ENCODE measurements at places on chromosomes 6 and 20.

GRCh38 chr20:8527998-8528723 is 396.1 kb downstream of the PLCB1 start:
- no peaks in the 10 kb centered on the region for H3K36me3 ChIP-seq
- no peak for DNase-seq
- no peak overlapping the region for H3K27ac ChIP-seq
- no peaks in the 10 kb centered on the region for H3K27me3 ChIP-seq
- no peak overlapping the region for H3K4me3 ChIP-seq

DNA sequence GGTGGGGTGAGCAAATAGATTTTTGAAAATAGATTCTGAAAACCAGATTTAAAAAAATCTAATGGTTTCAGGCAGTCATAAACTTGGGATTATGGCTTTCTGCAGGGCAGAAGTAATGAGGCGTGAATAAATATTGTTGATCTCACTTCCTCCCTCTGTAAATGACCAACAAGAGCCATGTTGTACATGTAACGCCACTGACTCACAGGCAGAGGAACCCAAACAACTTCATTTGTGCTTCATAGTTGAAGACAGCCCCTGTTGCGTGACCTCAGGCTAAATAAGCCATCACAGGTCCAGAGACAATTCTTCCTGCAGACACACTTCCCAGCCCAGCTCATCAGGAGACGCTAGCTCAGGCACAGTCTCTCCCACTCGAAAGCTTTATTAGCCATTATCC is 59.1 kb upstream of the F13A1 start:
- H3K4me3 ChIP-seq = no peak overlapping the region
- H3K27me3 ChIP-seq = peaks cover 3% of the 10 kb centered on the region
- no peak overlapping the region for H3K27ac ChIP-seq
- DNase-seq = no peak

- no peaks in the 10 kb centered on the region for H3K36me3 ChIP-seq
- no peaks in the 10 kb centered on the region for H3K27me3 ChIP-seq
Measured at GRCh38 chr6:118186672-118187567, 279.9 kb downstream of the SLC35F1 start.

- H3K4me1 ChIP-seq = peaks cover 14% of the 10 kb centered on the region
- H3K27ac ChIP-seq = no peak overlapping the region
- H3K36me3 ChIP-seq = no peaks in the 10 kb centered on the region
- no peaks in the 10 kb centered on the region for H3K27me3 ChIP-seq
- no peak for DNase-seq
Measured at GRCh38 chr6:149052350-149053106, 265.0 kb upstream of the TAB2 start.

DNA sequence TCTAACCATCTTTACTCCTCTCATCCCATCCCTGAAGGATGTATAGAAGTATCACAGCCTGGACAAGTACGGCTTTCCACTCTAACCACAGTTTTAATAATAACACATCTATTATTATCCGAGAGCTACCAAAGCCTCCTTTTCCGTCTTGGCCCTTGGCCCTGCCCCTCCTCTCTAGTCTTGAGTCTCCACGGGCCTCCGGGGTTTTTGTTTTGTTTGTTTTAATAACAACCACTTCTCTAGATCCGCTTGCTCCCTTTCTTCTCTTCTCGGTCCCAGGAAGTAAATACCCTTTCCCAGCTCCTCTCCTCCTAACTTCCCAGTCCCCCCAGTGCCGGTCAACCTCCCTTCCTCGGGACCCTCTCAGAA is 661 bp downstream of the LCA5 start:
- peak; percentile 4 for DNase-seq
- no peaks in the 10 kb centered on the region for H3K36me3 ChIP-seq
- peaks cover 8% of the 10 kb centered on the region for H3K27me3 ChIP-seq
- no peak overlapping the region for H3K4me3 ChIP-seq
- H3K4me1 ChIP-seq = no peaks in the 10 kb centered on the region

- no peaks in the 10 kb centered on the region for H3K27me3 ChIP-seq
- no peak overlapping the region for H3K4me3 ChIP-seq
- DNase-seq = no peak
- H3K27ac ChIP-seq = no peak overlapping the region
- peaks cover 2% of the 10 kb centered on the region for H3K4me1 ChIP-seq
Measured at GRCh38 chr6:72704979-72705378, 83.1 kb downstream of the KCNQ5 start.

DNA sequence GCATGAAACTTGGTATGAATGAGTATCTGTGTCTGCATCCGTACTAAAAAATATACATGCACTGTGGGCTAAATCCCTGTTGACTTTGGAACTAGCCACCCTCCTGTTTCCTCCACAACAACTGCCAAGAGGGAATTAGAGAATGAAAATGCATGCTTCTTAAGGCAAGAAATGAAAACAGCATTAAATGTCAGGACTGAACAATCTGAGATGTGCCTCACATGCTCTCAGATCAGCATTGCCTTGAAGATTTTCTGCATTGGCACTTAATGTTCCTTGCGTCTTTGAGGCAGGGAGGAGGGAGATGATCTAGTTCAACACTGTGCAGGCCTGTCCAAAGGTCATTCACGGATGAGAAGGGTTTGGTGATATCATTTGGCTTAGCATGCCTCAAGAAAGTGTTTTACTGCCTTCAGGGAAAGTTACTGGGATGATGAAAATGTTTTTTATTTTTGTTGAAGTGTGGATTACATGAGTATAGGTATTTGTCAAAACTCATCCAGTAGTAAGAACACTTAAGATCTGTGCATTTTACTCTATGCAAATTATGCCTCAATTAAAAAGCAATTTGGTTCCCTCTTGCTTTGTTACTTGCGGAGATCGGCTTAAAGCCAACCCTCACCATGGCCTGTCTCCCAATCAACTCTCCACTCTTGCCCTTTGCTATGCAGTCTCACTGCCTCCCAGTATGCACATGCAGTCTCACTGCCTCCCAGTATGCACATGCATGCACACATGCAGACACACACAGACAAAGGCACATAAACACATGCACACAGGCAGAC is 47.5 kb upstream of the RIN2 start:
- H3K27ac ChIP-seq = no peak overlapping the region
- H3K36me3 ChIP-seq = no peaks in the 10 kb centered on the region
- no peak for DNase-seq
- H3K4me1 ChIP-seq = no peaks in the 10 kb centered on the region
- H3K27me3 ChIP-seq = peaks cover 2% of the 10 kb centered on the region
- no peak overlapping the region for H3K4me3 ChIP-seq

GRCh38 chr6:33595001-33595846 is 15.1 kb upstream of the BAK1 start:
- DNase-seq = no peak
- H3K27ac ChIP-seq = no peak overlapping the region
- H3K4me1 ChIP-seq = peaks cover 54% of the 10 kb centered on the region

DNA sequence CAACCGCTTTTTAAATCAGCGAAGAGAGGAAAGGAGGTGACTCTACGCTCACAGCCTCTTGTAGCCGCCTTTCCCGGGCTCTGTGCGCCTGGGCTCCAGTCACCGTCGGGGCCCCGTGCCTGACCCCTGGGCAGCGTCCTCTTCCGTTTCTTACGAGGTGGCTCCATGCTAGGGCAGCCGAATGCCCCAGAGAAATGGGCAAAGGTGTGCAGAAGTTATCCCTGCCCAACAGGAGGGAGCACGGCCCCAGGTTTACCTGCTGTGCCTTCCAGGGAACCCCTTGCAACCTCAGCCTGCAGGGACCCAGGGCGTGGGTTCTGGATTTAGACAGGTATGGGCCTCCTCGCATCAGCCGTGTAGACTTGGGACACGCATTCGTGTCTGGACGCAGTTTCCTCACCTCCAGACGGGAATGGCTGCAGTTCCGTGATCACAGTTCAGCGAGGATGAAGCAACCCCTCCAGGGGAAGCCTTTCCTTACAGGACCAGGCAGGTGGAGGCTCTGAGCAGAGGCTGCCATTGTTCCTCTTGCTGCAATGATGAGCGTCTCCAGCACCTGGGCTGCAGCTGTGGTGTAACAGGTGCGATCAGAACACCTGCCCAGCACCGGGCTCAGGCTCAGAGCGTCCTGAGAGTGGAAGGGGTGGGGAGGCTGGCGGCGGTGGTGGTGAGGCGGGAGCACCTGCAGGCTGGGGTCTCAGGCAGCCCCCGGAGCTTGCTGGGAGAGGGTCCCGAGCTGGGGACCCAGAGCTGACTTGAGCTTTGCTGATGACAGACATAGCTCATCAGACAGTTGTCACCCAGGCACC is 81.3 kb upstream of the BHLHE23 start:
- H3K27me3 ChIP-seq = peaks cover 31% of the 10 kb centered on the region
- no peak overlapping the region for H3K4me3 ChIP-seq
- DNase-seq = no peak
- H3K4me1 ChIP-seq = no peaks in the 10 kb centered on the region
- H3K36me3 ChIP-seq = no peaks in the 10 kb centered on the region

DNA sequence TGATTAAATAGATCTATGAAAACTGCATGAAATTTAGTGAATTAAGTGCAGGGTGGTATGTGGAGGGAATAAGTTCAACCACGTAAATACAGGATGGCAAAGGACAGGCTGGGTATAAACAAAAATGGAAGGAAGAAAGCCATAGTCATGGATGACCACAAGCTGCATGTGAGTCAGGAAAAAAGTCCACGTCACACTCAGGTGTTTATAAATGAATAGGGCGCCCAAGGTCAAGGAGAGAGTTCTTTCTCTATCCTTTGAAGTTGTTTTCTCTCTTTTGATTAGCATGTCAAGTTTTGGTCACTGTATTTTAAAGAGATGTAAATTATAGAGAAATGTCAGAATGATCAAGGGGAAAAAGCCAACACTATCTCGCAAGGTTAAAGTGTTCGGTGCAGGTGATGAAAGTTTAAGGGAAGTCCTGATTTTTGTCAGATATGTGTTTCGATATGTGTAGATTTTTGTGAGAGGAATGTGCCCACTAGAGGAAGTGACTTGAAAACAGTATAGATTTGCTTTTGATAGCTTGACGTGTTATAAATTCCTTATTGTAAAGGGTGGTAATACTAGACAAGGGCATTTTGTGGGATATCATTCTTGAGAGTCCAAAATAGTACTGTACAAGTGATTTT is 58.7 kb downstream of the MAP3K4 start:
- DNase-seq = no peak
- H3K4me1 ChIP-seq = peaks cover 6% of the 10 kb centered on the region
- H3K4me3 ChIP-seq = no peak overlapping the region
- no peak overlapping the region for H3K27ac ChIP-seq

GRCh38 chr6:19231878-19232561 is 605.1 kb upstream of the ID4 start:
- H3K4me1 ChIP-seq = no peaks in the 10 kb centered on the region
- H3K4me3 ChIP-seq = no peak overlapping the region
- no peak overlapping the region for H3K27ac ChIP-seq
- no peaks in the 10 kb centered on the region for H3K27me3 ChIP-seq
- no peak for DNase-seq

DNA sequence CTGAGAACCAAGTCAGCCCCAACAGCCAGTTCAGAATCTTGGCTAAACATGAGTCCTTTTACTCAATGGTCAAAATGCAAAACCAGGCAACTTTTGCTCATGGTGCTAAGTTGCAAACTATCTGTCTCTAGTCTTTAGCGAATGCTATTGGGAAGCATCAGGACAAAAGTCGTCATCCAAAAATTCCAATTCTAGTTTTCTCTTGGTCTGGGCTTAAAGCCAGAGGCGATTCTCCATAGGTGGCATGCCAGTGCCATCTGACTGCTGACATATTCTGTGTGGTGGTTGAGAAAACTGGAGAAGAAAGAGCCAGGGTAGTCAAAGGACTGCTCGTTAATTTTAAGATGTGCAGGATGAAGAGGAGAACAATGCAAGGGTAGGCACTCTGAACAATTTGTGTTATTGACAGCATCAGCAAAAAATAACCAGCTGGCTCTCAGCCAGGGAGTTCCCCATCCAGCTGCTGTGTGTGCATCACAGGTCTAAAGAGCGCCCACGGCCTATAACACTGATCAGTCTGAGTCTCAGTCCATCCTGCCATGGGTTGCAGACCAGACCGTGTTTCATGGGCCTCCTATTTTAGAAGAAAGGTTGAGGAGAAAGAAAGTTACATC is 313.6 kb downstream of the ALDH8A1 start:
- H3K4me3 ChIP-seq = no peak overlapping the region
- no peaks in the 10 kb centered on the region for H3K36me3 ChIP-seq
- DNase-seq = peak; percentile 52
- peaks cover 47% of the 10 kb centered on the region for H3K4me1 ChIP-seq
- H3K27me3 ChIP-seq = no peaks in the 10 kb centered on the region
- no peak overlapping the region for H3K27ac ChIP-seq

DNA sequence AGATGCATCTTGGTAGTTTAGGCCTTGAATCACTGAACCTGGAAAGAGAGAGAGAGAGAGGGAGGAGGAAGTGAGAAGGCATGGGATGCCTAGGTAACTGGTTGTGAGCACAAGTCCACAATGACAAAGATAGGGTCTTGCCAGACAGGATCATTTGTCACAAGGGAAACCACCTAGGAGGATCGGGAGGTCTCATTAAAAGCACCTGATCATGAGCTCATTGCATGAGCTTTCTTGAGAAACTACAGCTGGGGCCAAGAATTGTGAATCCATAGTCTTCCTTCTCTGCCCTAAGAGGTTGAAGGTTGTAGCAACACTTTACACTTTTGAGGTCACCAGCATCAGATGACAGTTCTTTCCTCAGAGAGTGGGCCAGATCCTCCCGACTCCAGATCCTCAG is 195.7 kb downstream of the CD83 start:
- H3K36me3 ChIP-seq = no peaks in the 10 kb centered on the region
- no peak for DNase-seq
- H3K4me3 ChIP-seq = no peak overlapping the region
- no peaks in the 10 kb centered on the region for H3K27me3 ChIP-seq

- no peak for DNase-seq
- H3K36me3 ChIP-seq = no peaks in the 10 kb centered on the region
- H3K27ac ChIP-seq = no peak overlapping the region
- no peaks in the 10 kb centered on the region for H3K4me1 ChIP-seq
Measured at GRCh38 chr6:117317261-117317660, 51.9 kb downstream of the VGLL2 start.

DNA sequence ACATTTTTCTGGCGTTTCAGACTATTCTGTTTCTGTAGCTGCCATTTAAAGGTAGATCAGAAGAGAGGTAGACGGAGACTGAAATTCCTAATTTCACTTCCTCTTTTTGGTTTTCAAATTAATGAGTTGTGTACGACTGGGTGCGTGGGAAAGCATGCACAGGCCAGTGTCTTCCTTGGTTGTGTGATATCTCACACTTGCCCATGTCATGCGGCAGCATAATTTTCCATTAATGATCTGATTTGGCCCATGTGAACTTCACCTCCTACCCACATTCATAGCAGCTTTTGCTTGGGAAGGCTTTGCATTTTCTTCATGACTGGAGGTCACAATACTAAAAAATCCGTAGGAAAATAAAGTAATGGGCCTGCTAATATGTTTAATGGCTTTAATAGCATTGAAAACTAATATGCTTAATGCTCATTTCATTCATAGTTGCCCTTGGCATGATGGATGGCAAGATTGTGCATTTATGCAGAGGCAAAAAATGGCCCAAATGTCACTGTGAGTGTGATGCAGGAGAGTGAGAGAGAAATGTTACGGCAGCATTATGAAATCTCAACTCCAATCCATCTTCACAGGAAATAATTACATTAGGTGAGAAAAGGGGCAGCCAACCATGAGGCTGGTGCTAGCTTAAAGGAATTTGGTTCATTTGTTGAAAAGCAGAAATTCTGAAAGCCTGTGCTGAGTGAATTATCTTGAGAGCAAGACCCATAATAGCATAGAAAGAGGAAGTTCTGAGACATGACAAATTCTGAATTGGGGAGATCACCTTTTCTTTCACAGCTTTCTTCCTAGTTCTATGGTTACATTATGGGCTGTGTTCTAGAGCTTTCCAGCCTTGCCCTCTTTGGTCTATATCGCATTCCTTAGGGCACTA is 69.0 kb upstream of the UST start:
- DNase-seq = no peak
- peaks cover 11% of the 10 kb centered on the region for H3K27me3 ChIP-seq
- H3K27ac ChIP-seq = no peak overlapping the region
- no peaks in the 10 kb centered on the region for H3K4me1 ChIP-seq

GRCh38 chr20:16438100-16438499 is 135.1 kb downstream of the KIF16B start:
- H3K27me3 ChIP-seq = no peaks in the 10 kb centered on the region
- DNase-seq = no peak
- no peak overlapping the region for H3K27ac ChIP-seq
